ENCODE measurements at places on chromosomes 4 and X.

GRCh38 chr4:10115797-10116568 is 616 bp downstream of the WDR1 start:
- peak; percentile 69 for DNase-seq
- H3K27me3 ChIP-seq, result no peaks in the 10 kb centered on the region
- H3K4me3 ChIP-seq, result peak overlapping the region; percentile 52
- peak overlapping the region; percentile 99 for H3K27ac ChIP-seq
- peaks cover 48% of the 10 kb centered on the region for H3K4me1 ChIP-seq

GRCh38 chr4:20418861-20419451 is 167.3 kb downstream of the SLIT2 start:
- H3K27me3 ChIP-seq, result no peaks in the 10 kb centered on the region
- H3K4me3 ChIP-seq, result no peak overlapping the region
- H3K4me1 ChIP-seq, result no peaks in the 10 kb centered on the region
- DNase-seq, result peak; percentile 84

- no peak overlapping the region for H3K27ac ChIP-seq
- H3K4me3 ChIP-seq, result no peak overlapping the region
- H3K36me3 ChIP-seq, result no peaks in the 10 kb centered on the region
- no peaks in the 10 kb centered on the region for H3K27me3 ChIP-seq
Observed at GRCh38 chrX:139538907-139539790, 8.6 kb downstream of the F9 start.

- H3K27me3 ChIP-seq, result no peaks in the 10 kb centered on the region
- H3K4me1 ChIP-seq, result no peaks in the 10 kb centered on the region
- DNase-seq, result no peak
- H3K27ac ChIP-seq, result no peak overlapping the region
- no peak overlapping the region for H3K4me3 ChIP-seq
Observed at GRCh38 chr4:35247047-35247446, 997.3 kb downstream of the ARAP2 start.

GRCh38 chrX:17414839-17415238 is 39.8 kb downstream of the NHS start:
- no peak overlapping the region for H3K4me3 ChIP-seq
- DNase-seq, result no peak
- no peaks in the 10 kb centered on the region for H3K36me3 ChIP-seq

- H3K27me3 ChIP-seq, result no peaks in the 10 kb centered on the region
- no peak overlapping the region for H3K4me3 ChIP-seq
- H3K36me3 ChIP-seq, result no peaks in the 10 kb centered on the region
- H3K4me1 ChIP-seq, result no peaks in the 10 kb centered on the region
- no peak overlapping the region for H3K27ac ChIP-seq
Observed at GRCh38 chr4:140615451-140615850, 46.7 kb upstream of the UCP1 start.

DNA sequence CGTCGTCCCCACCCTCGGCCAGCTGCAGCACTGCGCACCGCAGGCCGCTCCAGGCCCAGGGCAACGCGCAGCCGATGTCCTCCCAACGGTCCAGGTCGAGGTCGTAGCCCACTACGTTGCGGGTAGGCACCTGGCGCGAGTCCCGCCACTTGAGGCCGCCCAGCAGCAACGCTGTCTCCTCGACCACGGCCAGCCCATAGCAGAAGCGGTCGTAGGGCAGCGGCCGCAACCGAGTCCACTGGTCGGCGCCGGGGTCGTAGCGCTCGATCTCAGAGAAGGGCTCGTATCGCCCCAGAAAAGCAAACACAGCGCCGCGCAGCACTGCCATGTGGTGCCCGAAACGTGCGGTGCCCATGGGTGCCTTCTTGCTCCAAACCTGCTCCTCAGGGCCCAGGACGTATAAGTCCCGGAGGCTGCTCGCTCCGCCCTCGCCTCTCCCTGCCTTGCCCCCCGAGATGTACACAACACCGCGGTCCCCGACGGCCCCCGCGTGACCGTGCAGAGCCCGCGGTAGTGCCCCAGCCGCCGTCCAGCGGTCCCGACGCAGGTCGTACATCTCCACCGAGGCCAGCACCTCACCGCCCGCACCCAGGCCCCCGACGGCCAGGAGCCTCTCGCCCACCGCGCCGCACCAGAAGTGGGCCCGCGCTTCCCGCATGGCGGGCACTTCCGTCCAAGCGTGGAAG is 2.1 kb downstream of the KLHL34 start:
- H3K36me3 ChIP-seq, result no peaks in the 10 kb centered on the region
- DNase-seq, result no peak
- H3K27ac ChIP-seq, result no peak overlapping the region

- peaks cover 39% of the 10 kb centered on the region for H3K36me3 ChIP-seq
- no peak for DNase-seq
- H3K27ac ChIP-seq, result no peak overlapping the region
Observed at GRCh38 chr4:2647403-2648158, 108.6 kb downstream of the TNIP2 start.

- H3K4me1 ChIP-seq, result peaks cover 19% of the 10 kb centered on the region
- no peaks in the 10 kb centered on the region for H3K36me3 ChIP-seq
- H3K4me3 ChIP-seq, result no peak overlapping the region
- H3K27ac ChIP-seq, result no peak overlapping the region
- H3K27me3 ChIP-seq, result no peaks in the 10 kb centered on the region
Observed at GRCh38 chr4:101306225-101306624, 41.1 kb downstream of the PPP3CA start.

DNA sequence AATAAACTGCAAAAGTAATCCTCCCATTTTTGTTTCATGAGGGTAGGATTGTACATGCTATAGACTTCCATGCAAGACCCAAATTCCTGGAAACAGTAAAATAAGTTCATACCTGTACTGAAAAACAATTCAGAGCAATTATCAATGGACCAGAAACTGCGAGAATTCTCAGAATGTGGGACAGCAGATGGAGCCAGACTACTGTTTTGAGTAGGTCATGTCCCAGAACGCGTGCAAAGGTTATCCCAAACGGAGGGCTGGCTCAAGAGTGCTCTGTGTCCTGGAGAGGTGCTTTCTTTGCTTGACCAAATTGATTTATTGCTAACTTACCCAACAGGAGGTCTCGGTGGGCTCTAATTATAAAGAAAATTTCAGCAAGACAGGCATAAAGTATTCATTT is 1.7 kb upstream of the MAGEH1 start:
- no peak overlapping the region for H3K4me3 ChIP-seq
- peak; percentile 21 for DNase-seq
- no peak overlapping the region for H3K27ac ChIP-seq
- no peaks in the 10 kb centered on the region for H3K36me3 ChIP-seq

DNA sequence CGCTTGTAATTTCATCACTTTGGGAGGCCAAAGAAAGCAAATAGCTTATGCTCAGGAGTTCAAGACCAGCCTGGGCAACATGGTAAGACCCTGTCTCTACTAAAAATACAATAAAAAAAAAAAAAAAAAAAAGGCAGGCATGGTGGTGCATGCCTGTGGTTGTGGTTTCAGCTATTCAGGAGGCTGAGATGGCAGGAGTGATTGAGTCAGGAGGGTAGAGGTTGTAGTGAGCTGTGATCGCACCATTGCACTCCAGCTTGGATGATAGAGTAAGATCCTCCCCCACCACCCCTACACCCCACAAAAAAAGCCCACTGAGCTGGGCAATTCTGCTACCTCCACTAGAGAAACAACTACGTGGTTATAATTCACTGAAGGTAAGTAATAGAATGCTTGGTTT is 118.8 kb upstream of the PCDH18 start:
- H3K4me3 ChIP-seq, result no peak overlapping the region
- H3K36me3 ChIP-seq, result no peaks in the 10 kb centered on the region
- no peak overlapping the region for H3K27ac ChIP-seq
- DNase-seq, result no peak
- no peaks in the 10 kb centered on the region for H3K4me1 ChIP-seq
- no peaks in the 10 kb centered on the region for H3K27me3 ChIP-seq

GRCh38 chrX:29902004-29902403 is 313.4 kb upstream of the MAGEB2 start:
- no peaks in the 10 kb centered on the region for H3K36me3 ChIP-seq
- no peak overlapping the region for H3K27ac ChIP-seq
- H3K27me3 ChIP-seq, result no peaks in the 10 kb centered on the region
- H3K4me1 ChIP-seq, result no peaks in the 10 kb centered on the region
- no peak for DNase-seq
- no peak overlapping the region for H3K4me3 ChIP-seq

GRCh38 chrX:9566150-9566621 is 101.3 kb downstream of the TBL1X start:
- no peak overlapping the region for H3K27ac ChIP-seq
- no peaks in the 10 kb centered on the region for H3K4me1 ChIP-seq
- no peak for DNase-seq
- no peak overlapping the region for H3K4me3 ChIP-seq

- no peaks in the 10 kb centered on the region for H3K36me3 ChIP-seq
- no peak overlapping the region for H3K4me3 ChIP-seq
- no peaks in the 10 kb centered on the region for H3K4me1 ChIP-seq
- DNase-seq, result no peak
- H3K27ac ChIP-seq, result no peak overlapping the region
Observed at GRCh38 chr4:66204534-66205247, 534.4 kb upstream of the EPHA5 start.

- H3K4me3 ChIP-seq, result no peak overlapping the region
- H3K27ac ChIP-seq, result no peak overlapping the region
- H3K36me3 ChIP-seq, result no peaks in the 10 kb centered on the region
- DNase-seq, result no peak
- no peaks in the 10 kb centered on the region for H3K4me1 ChIP-seq
Observed at GRCh38 chrX:43448688-43449087, 207.4 kb upstream of the MAOA start.

DNA sequence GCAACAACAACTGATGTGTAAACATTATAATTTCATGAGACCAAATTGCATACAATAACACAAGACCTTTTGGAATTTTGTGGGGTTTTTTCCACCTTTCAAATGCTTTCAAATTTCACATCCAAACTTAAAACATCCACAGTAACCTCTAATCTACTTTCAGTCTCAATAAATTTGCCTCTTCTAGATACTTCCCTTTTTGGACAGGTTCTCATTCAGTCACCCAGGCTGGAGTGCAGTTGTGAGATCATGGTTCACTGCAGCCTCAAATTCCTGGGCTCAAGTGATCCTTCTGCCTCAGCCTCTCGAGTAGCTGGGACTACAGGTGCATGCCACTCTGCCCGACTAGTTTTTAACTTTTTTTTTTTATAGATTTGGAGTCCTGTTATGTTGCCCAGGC is 556.6 kb downstream of the NLGN4X start:
- H3K4me3 ChIP-seq, result no peak overlapping the region
- H3K36me3 ChIP-seq, result no peaks in the 10 kb centered on the region
- H3K27ac ChIP-seq, result no peak overlapping the region
- no peaks in the 10 kb centered on the region for H3K4me1 ChIP-seq
- no peaks in the 10 kb centered on the region for H3K27me3 ChIP-seq

GRCh38 chr4:3179126-3179706 is 69.7 kb upstream of the MSANTD1 start:
- peaks cover 5% of the 10 kb centered on the region for H3K36me3 ChIP-seq
- no peak overlapping the region for H3K27ac ChIP-seq
- no peak for DNase-seq
- H3K4me1 ChIP-seq, result peaks cover 27% of the 10 kb centered on the region
- no peaks in the 10 kb centered on the region for H3K27me3 ChIP-seq
- H3K4me3 ChIP-seq, result no peak overlapping the region

- H3K27ac ChIP-seq, result no peak overlapping the region
- H3K36me3 ChIP-seq, result no peaks in the 10 kb centered on the region
- no peaks in the 10 kb centered on the region for H3K4me1 ChIP-seq
- H3K27me3 ChIP-seq, result no peaks in the 10 kb centered on the region
- no peak overlapping the region for H3K4me3 ChIP-seq
Observed at GRCh38 chr4:110702326-110702725, 79.4 kb upstream of the PITX2 start.

DNA sequence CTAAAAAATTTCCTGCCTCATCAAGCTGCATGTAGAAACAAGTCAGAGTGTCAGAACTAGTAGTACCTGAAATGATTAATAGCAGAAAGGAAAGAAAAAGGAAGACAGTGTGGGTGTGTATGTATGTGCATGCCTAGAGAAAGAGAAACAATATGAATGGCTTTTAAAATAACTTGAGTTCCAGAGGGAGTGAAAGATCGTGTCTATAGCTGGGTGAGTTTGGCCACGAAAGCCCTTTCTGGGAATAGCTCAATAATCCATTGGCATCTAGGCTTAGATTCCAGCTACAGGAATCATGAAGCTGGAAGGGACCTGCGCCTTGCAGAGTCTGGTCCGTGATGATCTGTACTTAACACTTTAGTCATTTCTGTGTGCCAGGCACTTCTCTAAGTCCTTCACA is 195.6 kb downstream of the RAPGEF2 start:
- peaks cover 28% of the 10 kb centered on the region for H3K4me1 ChIP-seq
- no peaks in the 10 kb centered on the region for H3K27me3 ChIP-seq
- no peak for DNase-seq
- no peaks in the 10 kb centered on the region for H3K36me3 ChIP-seq
- peak overlapping the region; percentile 51 for H3K27ac ChIP-seq

- peak; percentile 24 for DNase-seq
- no peak overlapping the region for H3K4me3 ChIP-seq
- no peaks in the 10 kb centered on the region for H3K36me3 ChIP-seq
- H3K27ac ChIP-seq, result no peak overlapping the region
- H3K27me3 ChIP-seq, result no peaks in the 10 kb centered on the region
Observed at GRCh38 chrX:133190877-133191738, 27.0 kb downstream of the TFDP3 start.

GRCh38 chr4:112423591-112423990 is 92.4 kb downstream of the NEUROG2 start:
- DNase-seq, result no peak
- H3K4me1 ChIP-seq, result no peaks in the 10 kb centered on the region
- H3K27ac ChIP-seq, result no peak overlapping the region

DNA sequence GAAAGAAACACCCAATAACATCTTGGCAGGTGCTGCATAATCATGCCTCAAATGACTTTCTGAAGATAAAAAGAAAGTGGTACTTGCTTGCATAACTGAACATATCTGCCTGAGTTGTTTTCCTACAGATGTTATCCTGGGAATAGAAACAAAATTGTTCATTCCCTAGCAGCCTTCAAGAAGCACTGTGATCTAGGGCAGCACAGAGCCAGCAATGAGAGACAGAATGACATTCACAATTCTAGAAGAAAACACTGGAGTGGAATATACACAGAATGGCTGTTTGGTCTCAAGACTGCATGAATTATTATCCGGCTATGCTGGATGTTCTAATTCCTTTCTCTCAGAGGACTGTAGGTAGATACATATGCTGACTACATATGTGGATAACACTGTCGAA is 790.9 kb downstream of the PDHA2 start:
- no peak overlapping the region for H3K27ac ChIP-seq
- no peak overlapping the region for H3K4me3 ChIP-seq
- H3K36me3 ChIP-seq, result no peaks in the 10 kb centered on the region
- H3K4me1 ChIP-seq, result no peaks in the 10 kb centered on the region
- no peaks in the 10 kb centered on the region for H3K27me3 ChIP-seq

- H3K4me1 ChIP-seq, result no peaks in the 10 kb centered on the region
- H3K27me3 ChIP-seq, result no peaks in the 10 kb centered on the region
- no peak overlapping the region for H3K4me3 ChIP-seq
- DNase-seq, result no peak
- H3K27ac ChIP-seq, result no peak overlapping the region
Observed at GRCh38 chrX:12825801-12826200, 34.6 kb downstream of the PRPS2 start.

- no peak overlapping the region for H3K4me3 ChIP-seq
- H3K27ac ChIP-seq, result no peak overlapping the region
- no peaks in the 10 kb centered on the region for H3K36me3 ChIP-seq
- DNase-seq, result no peak
Observed at GRCh38 chr4:163736876-163737275, 242.4 kb downstream of the TMA16 start.

- no peak for DNase-seq
- H3K36me3 ChIP-seq, result peaks cover 11% of the 10 kb centered on the region
- H3K27me3 ChIP-seq, result no peaks in the 10 kb centered on the region
- H3K4me3 ChIP-seq, result no peak overlapping the region
Observed at GRCh38 chrX:16664074-16664473, 14.1 kb downstream of the S100G start.

All from cardiac muscle cell (in vitro differentiated cells and primary cell).